Omental fat pad (tissue), 4 donors: ENCODE measurements at places on chromosomes 2 and 18.

DNA sequence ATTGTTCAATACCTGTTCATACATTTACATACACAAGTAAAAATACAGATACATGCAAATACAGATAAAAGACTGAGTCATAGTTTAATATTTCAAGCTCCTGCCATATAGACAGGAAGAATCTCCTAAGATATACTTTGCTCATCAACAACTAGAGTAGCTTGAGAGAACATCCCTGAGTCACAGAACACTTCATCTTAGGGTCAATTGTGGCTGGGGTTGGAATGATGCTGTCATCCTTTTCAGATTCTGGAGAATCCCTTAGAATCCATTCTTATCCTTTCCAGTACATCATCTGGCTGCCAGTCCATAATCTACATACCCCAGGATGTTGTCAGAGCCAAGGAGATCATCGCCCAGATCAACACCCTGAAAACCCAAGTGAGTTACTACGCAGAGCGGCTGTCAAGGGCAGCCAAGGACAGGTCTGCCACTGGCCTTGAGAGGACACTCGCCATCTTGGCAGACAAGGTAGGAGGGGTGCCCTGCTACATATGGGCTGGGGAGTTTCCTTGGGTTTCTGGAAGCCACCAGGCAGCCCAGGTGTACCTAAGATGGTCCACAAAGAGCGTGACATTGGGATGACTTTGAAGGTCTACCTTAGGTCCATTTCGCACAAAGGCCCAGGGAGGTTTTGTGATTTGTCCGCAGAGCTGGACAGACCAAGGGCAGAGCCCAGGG is 55.7 kb downstream of the COA5 start:
- no peak for DNase-seq

DNA sequence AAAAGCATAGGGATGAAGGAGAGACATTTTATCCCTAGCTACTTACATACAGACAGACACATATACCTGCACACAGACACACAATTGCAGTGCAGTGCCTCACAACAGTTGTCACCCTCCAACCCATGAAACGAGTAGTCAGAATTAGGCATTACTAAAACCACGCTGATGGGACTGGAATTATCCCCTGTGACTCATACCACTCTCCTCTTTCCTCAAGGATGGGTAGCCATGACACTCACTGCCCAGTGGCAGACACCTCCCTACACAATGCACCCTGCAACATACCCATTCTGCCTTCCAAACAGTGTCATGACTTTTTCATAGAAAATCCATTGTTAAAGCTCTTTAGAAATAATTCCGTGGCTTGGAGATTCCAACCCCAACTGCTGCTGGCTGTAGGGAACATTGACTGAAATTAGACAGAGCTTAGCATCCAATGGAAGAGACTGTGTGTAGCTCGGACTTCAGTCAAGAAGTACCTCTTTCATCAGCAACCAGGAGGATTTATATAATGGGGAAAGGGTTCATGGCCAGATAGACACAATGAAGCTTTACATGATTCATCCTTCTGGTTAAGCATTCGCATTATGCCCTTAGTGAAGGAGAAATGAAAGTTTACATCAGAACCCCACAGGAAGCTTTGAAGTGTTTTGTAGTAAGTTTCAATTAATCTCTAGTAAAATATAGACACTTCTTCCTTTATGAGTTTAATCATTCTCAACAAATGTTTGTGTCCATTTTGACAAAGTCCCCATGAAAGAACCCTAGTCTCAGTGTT is 155.2 kb downstream of the FBXO15 start:
- no peak for DNase-seq

DNA sequence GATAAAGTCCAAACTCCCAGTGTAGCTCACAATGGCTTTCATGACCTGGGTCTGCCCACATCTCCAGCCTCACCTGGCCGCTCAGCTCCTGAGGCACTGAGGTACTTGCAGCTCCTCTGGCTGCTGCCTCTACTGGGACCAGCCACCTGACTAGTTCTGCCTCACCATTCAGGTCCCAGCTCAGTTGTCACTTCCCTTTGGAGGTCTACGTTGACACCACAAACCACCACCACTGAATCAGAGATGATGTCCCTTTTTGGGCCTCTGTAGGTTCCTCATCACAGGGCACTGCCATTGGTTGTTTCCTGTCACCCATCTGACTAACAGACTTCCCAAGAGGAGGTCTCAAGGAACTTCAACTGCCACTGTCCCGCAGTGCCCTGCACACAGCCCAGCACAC is 21.2 kb downstream of the SPP2 start:
- DNase-seq, result no peak

DNA sequence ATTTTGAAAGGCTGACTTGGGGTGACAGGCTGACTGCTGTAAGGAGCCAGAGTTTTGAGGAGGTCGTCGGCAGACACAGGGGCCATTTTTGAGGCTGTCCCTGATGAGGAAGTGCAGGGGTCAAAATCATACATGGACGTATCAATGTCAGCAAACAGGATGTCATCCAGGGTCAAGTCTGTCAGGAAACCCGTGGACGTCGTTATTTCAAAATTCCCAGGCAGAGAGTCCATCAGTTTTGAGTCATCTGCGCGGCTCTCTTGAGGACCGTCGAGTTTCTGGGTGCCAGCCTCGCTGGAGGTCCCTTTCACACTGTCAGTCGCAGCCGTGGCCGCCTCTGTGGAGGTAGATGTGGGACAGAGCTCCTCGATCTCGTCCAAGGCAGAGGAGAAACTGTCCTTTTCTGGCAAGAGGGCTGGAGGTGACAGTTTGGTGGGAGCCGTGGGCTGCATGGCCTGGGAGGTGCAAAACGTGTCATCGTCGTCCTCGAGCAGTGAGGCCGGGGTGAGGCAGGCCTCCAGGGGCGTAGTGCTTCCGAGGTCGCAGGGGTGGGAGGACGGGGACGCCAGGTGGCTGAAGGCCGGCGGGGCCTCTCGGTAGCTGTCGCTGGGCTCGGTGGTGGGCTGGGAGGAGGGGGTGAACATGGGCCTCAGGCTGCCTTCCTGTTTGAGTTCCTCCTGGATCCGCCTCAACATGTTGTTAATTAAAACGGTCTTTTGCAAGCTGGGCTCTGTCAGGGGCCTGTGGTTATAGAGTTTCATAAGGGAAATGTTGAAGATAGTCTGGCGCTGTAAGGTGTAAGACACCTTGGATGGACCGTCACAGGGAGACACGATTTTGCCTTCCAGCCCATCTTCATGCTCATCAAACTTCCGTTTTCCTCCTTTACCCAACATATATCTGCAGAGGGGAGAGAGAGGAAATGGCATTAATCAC is 17.5 kb downstream of the SERTAD2 start:
- no peak for DNase-seq

DNA sequence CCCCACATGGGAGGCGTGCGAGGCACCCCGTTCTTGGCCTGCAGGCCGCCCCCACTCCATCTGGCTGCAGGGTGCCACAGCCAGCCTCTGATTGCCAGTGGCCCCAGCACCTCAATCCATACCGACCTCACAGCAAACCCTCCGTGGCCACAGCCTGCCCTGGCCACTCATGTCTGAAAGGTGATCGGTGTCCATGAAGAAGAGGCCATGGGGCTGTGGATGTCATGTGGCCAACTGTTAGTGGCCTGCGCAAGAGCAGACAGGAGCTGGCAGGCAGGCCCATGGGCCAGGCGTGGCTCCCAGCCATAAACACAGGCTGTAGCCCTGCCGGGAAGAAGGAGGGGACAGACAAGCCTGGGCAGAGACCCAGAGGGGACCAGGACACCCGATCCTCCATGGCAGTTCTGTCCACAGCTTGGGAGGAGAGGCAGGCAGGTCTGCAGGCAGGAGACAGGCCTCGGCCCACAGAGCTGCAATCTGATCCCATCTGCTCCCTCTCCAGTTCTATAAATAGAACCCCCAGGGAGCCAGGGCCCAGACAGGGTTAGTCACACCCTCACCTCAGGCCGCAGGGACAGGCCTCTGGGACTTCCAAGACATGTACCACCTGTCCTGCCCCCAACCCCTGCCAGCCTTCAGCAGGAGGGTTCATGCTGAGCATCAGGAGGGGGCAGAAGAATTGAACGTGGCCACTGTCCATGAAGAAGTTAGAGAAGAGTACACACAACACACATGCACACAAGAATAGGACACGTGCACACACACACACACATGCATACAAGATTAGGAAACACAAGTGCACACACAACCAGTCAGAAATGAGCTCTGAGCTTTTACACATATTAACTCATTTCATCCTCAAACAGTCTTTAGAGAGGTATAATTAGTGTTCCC is 16.9 kb downstream of the STEAP3 start:
- no peak for DNase-seq

GRCh38 chr2:100968146-100969145 is 33.6 kb upstream of the RPL31 start:
- DNase-seq, result no peak

DNA sequence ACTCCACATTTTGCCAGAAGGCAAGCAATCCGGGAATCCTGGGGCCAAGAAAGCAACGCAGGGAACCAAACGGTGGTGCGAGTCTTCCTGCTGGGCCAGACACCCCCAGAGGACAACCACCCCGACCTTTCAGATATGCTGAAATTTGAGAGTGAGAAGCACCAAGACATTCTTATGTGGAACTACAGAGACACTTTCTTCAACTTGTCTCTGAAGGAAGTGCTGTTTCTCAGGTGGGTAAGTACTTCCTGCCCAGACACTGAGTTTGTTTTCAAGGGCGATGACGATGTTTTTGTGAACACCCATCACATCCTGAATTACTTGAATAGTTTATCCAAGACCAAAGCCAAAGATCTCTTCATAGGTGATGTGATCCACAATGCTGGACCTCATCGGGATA is 26.8 kb downstream of the B3GNT2 start:
- DNase-seq, result no peak

- no peak for DNase-seq
Measured at GRCh38 chr2:197839327-197839726, 34.9 kb downstream of the PLCL1 start.

DNA sequence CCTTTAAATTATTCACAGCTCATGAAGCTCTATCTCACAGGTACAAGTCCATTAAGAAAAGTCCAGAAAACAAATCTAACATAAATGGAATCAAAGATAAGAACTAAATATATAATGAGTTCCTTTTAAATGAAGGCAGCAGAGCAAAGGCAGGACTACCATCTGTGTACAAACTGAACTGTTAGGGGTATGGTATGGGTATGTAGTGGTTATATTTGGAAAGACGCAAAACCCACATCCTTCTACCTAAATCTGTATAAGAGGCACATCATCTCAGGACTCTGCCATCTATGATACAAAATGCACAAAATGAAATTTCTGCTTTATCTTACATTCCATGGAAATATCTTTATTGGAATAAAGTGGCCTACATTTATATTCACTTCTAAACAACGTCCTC is 59.9 kb downstream of the PDE11A start:
- DNase-seq, result no peak

- no peak for DNase-seq
Measured at GRCh38 chr2:134975281-134976009, 56.8 kb downstream of the CCNT2 start.

DNA sequence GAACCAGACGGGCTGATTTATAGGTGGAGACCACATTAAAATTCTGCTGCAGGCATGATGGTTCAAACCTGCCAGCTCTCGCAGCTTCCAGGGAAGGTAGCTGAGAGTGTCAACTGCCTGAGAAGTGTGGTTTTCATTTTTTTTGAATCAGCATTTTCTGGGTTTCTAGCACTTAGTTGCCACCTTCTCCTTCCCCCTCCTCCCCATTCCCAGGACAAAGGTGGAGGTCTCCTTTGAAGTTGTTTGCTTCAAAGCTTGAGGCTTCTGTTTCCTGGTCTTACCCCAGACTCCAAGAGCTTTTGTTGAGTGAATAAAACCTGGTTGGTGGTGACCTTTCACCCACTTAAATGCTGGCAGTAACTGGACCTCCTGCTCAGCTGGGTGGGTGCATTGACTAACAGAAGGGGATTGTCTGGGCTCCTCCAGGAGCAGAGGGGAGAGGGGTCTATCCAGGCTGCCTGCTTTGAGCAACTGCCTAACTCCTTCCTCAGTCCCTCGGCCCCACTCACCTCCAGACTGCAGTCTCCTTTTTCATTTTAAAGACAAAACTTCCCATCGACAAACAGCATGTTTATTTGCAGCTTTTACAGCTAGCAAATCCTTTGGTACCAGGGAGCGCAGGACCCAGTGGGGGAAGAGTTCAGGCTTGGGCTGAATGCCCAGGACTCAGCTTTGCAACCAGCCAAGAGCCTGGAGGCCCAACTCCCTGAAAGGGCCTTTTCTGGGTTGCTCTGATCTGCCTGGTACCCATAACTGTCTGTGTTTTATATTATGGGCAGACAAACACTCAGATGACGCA is 3.5 kb downstream of the RHOB start:
- DNase-seq, result no peak

- no peak for DNase-seq
Measured at GRCh38 chr2:137357634-137358033, 592.3 kb downstream of the THSD7B start.

DNA sequence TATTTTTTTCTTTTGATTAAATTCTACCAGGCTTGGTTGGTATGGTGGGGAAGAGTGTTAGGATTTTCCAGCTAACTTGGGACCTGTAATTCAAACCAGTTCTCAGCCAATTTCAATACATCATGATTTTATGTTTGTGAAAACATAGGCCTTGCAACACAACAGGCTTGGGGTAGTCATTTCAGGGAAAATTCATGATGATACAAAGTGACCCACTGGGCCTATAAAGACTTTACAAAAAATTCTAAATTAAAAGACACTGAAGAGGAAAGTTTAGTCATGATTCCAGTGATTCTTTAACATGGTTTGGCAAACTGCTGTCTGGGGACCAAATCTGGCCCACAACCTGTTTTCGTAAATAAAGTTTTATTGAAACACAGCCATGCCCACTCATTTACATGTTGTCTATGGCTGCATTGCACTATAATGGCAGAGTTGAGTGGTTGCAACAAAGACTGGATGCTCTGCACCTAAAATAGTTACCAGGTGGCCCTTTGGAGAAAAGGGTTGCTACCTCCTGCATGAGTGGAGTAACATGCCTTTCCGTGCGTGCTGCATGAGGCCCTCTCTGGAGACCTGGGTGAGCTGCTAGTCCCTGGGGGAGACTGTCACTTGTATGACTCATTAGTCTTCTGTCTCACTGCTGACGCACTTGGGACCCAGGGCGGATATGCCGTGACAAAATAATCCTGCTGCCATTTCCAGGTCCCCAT is 73.6 kb downstream of the NPAS2 start:
- DNase-seq, result no peak

GRCh38 chr2:23388756-23389514 is 4.0 kb downstream of the KLHL29 start:
- DNase-seq, result no peak
